ENCODE measurements at places on chromosomes 5 and 9.

GRCh38 chr5:101431201-101431600 lies 528.1 kb upstream of the ST8SIA4 start:
- no peak for DNase-seq

GRCh38 chr5:161385027-161385426 lies 161.5 kb downstream of the GABRB2 start:
- DNase-seq = no peak

DNA sequence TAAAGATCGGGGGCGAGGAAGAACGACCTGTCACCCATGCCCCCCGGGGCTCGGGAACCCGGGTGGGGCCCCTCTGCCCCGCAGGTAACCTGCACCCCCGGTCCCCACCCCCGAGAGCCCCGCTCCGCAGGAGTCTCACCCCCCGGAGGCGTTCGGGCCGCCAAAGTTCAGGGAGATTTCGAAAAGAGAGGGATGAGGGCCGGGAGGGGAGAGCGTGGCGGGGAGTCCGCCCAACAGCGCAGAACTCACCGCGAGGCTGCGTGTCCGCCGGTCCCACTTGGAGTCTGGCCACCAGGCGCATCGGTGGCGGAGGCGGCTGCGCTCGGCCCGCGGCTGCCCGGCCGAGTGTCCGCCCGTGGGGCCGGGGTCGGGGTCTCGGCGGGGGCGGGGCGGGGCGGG lies at the start of gene PHF19:
PHF19 (minus strand) TSS at position 347 of the 399 bp plus-strand sequence. CDS start 2,447 bp downstream, outside the sequence.
- DNase-seq = peak; percentile 39

DNA sequence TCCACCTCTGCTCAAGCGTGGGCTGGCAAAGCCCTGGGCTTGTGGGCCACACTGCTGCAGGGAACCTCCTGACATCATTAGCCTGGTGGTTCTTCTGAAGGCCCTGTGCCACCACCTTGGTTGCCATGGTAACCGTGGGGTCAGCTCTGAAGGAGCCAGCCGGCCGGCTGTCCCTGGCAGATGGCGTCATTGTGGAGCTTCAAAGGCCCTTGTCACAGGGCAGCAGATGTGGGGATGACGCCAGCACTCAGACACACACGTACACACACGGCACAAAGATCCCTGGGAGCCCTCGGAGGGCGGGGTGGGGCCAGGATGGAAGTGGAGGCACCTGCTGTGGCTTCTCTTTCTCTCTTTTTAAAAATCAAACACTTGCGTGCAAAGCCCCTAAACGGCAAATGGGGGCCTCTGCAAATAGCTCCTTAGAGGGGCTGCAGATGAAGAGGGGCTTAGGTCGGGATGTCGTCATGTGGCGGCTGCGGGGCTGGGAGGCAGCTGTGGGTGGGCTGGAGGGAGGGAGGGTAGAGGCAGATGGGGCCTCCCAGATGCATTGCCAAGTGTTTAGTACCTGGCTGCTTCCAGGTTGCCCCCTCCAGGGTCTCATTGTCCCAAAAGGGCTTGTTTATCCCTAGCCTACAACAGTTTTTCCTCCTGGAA lies 19.5 kb upstream of the RPL26L1 start:
- DNase-seq = no peak

DNA sequence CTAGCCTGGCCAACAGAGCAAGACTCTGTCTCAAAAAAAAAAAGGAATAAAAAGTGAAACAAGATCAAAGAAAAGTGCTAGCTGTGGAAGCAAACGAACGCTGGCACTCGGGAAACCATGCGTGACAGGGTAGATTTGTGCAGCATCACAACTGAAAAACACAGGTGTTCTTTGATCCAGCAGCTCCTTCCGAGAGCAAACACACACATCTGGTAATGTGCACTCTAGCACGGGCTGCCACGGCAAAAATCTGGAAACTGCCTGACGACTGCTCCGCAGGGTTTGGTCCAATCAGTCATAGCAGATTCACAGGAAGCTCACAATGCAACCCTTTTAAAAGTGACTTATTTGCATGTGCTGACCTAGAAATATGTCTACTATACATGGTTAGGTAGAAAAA lies 80.0 kb downstream of the SYK start:
- DNase-seq = no peak

All from naive thymus-derived CD8-positive, alpha-beta T cell (primary cell).